ENCODE measurements at places on chromosomes 4 and X.

DNA sequence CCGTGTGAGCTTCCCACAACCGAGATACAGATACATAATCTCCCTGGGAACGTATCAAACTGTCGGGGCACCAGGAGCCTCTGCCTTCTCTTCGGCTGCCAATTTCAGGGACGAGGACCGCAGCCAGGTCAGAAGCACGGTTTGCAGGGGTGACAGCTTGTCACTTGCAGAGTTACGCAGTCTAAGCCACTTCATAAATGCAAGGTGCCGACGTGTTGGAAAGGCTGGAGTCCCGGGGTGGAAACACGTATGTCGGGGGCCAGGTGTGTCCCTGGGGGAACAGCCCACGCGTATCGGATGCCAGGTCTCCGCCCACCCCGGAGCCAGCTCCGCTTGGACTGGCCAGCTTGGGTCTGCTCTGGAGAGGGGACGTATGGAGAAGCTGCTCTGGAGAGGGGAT is 76.3 kb upstream of the SHOX start:
- DNase-seq, result no peak

GRCh38 chr4:166045457-166045856 is 172.4 kb downstream of the TLL1 start:
- no peak for DNase-seq

DNA sequence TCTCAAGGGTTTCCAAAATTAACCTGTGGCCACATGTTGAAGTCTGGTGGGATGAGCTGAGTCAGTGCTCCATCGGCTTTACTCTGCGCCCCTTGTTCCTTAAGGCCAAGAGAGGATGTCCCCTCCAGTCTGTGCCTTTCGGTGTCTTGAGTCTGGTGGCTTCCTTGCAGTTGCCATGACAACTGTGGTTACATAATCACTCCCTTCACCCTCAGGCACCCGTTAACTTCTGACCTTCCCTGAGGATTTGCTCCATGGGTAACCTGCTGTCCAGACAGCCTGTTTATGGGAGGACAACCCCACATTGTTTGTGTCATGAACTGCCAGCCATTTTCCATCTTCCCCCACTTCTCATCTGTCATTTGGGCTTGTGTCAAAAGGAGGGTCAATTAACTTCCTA is 401.1 kb upstream of the LCORL start:
- DNase-seq, result no peak

DNA sequence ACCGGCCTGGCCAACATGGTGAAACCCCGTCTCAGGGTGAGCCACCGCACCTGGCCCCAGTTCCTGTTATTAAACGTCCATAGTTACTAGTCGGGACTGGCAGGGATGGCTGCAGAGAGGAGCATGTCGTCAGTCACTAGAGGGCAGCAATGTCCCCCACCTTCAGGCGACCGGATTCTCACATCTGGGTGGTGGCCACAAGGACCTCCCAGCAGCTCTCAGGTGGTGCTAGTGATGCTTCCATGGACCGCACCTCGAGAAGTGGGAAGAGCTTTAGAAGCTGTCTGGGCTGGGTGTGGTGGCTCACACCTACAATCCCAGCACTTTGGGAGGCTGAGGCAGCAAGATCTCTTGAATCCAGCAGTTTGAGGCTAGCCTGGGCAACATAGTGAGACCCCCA is 13.3 kb upstream of the IL3RA start:
- peak; percentile 30 for DNase-seq

- DNase-seq, result no peak
Measured at GRCh38 chr4:67256388-67257043, 288.8 kb downstream of the CENPC start.

DNA sequence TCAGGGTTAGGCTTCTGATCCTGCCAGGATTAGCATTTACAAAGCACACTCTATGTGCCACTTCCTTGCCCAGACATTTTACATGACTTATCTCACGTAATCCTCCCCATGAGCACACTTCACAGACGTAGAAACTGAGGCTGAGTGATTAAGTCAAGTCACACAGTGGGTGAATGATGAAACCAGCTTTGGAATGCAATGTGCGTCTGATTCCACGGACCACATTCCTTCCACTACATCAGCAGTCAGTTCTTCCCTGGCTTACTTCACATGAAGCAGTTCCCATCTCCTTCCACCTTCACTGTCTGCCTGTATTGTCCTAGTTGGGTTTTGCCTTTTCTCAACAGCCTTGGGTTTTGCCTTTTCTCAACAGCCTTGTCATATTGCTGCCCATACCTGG is 134.3 kb upstream of the PPARGC1A start:
- DNase-seq, result no peak

DNA sequence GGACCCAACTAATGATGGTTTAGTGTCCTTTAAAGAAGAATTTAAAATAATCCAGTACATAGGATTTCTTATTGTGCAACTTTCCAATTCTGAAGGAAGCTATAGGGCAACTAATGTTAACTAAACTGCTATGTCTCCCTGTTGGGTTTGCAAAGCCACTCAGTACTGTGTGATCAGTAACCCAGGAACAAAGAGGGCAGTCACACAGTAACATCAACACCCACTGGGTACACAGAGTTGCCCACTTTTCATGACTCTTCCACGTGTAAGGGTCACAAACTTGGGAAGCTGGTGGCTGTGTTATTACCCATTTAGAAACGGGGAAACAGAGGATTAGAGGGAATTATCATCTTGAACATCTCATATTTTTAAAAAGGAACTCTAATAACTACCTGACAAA is 555.0 kb upstream of the DIPK2B start:
- no peak for DNase-seq

GRCh38 chr4:54149323-54149722 is 49.4 kb downstream of the GSX2 start:
- no peak for DNase-seq

- no peak for DNase-seq
Measured at GRCh38 chr4:38664706-38665401, 855 bp downstream of the KLF3 start.

DNA sequence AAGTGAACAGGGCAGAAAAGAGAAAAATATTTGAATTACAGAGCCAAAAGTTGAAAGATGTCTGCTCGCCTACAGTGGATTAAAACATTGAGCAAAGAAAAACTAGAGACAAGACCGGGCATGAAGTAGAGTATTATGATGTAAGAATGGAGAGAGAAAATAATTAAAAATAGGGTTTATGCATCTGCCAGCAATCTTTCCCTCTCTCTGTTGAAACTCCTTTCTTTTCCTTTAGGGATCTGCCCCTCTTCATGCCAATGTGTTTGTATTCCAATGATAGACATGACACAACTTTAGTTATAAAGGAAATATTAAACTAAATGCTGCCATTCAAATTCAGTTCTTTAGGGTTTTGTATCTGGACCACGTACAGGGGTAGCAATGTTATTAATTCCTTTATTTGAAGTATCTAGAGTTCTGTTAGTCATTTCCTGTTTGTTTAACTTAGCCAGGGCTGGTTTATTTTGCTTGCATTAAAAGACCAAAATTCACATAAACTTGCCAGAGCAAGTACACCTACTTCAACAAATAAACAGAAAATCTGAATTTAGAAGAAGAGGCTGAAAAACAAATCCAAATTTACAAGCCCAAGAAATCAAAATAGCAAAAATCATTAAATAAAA is 202.6 kb downstream of the SPOCK3 start:
- no peak for DNase-seq

DNA sequence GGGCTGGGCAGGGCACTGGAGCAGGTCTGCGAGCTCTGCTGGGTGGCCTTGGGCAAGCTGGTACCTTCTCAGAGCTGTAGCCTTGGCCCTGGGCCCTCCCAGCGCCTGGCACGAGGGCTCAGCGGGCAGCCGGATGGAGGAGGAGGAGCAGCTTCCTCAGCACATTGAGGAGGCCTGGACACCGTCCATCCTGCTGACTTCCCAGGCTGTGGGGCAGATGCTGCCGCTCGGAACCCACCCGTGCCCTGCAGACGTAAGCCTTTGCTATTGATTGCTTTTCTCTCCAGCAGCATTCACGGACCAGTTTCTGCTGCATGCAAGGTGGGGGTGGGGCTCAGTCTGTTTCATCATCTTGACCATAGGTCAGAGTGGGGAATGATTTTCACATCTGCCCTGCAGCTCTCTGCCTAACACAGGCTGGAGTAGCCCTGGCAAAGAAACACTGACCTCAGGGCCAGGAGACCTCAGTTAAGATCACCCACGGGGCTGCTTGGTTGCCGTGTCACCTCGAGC is 80.7 kb upstream of the PSAPL1 start:
- no peak for DNase-seq

GRCh38 chr4:72208421-72209075 is 176.7 kb downstream of the NPFFR2 start:
- DNase-seq, result no peak
